Adrenal gland (tissue), 19 donors: ENCODE measurements at places on chromosomes 2 and 18. TPM values are rescaled to one million over a fixed set of nuclear protein-coding genes. Genes with fewer than 3 reads are reported as not detected.

DNA sequence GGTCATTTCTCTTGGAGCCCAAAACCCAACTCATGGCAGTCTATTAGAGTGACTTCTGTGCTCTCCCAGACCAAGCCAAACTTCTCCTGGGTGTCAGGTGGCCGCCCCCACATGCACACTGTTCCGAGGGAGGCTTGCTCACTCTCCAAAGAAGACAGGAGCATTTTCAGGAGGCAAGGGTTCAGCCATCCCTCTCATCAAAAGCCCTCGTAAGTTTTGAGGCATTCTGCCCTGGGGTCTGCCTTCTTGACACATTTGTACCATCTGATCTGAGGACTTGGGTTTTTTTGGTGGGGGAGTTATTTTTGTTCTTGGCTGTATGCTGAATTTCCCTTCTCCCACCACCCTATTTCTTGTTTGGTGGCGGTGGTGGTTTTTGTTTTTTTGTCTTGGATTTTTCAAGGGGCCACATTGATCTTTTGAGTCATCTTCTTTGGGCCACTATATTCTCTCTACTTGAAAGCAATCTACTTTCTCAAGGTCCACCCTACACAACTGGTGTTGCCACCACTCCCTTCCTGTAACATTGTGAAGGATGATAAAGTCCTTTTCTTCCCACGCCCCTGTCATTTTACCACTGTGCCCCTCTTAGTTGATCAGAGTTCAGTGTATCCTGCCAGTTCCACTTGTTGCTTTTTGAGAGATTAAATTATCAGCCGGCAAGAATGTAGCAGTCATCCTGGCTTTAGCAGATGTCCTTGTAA lies 255.8 kb downstream of the CYP26B1 start:
- H3K4me1 ChIP-seq = no peaks in the 10 kb centered on the region
- no peaks in the 10 kb centered on the region for H3K36me3 ChIP-seq
- H3K4me3 ChIP-seq = no peak overlapping the region
- H3K27me3 ChIP-seq = no peaks in the 10 kb centered on the region
- DNase-seq = peak; percentile 11

CDH2 gene
- total RNA-seq = 305 TPM

CTLA4 gene
- not detected for total RNA-seq

- H3K27ac ChIP-seq = no peak overlapping the region
- no peak overlapping the region for H3K4me3 ChIP-seq
- H3K36me3 ChIP-seq = no peaks in the 10 kb centered on the region
- no peak for DNase-seq
- H3K27me3 ChIP-seq = no peaks in the 10 kb centered on the region
These were observed 123.6 kb upstream of the CAB39 start for GRCh38 chr2:230589025-230589424.

- DNase-seq = no peak
- no peak overlapping the region for H3K27ac ChIP-seq
- no peak overlapping the region for H3K4me3 ChIP-seq
- no peaks in the 10 kb centered on the region for H3K27me3 ChIP-seq
These were observed 109.9 kb upstream of the CAB39 start for GRCh38 chr2:230602562-230603230.
